ENCODE measurements at places on chromosomes 6 and 20.

DNA sequence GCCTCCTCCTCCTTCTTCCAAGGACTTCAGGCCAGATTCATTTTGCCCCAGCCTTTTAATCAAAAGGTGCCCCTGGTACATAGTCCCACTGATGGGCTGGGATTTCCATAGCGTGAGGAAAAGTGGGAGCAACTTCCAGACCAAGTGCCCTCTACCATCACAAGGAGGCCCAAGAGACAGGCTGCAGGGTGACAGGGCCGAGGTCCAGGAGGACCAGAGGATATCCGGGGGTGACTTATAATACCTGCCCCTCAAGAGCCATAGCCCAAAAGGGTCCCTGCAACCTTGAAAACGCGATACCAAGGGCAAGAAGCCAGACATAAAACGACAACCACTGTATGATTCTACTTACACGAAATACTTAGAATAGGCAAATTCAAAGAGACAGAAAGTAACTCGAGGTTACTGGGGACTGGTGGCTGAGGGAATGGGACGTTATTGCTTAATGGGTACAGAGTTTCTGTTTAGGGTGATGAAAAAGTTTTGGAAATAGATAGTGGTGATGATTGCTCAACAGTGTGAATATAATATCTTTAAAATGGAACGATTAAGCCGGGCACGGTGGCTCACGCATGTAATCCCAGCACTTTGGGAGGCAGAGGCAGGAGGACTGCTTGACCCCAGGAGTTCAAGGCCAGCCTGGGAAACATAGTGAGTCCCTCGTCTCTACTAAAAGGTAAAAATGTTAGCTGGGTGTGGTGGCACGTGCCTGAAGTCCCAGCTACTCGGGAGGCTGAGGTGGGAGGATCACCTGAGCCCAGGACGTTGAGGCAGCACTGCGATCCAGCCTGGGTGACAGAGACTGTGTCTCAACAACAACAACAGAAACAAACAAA lies 71.9 kb downstream of the NOL4L start:
- DNase-seq: no peak

GRCh38 chr20:20495729-20496503 lies 128.0 kb downstream of the INSM1 start:
- DNase-seq: no peak

- no peak for DNase-seq
These were observed 246.1 kb downstream of the LY86 start for GRCh38 chr6:6834356-6835222.

DNA sequence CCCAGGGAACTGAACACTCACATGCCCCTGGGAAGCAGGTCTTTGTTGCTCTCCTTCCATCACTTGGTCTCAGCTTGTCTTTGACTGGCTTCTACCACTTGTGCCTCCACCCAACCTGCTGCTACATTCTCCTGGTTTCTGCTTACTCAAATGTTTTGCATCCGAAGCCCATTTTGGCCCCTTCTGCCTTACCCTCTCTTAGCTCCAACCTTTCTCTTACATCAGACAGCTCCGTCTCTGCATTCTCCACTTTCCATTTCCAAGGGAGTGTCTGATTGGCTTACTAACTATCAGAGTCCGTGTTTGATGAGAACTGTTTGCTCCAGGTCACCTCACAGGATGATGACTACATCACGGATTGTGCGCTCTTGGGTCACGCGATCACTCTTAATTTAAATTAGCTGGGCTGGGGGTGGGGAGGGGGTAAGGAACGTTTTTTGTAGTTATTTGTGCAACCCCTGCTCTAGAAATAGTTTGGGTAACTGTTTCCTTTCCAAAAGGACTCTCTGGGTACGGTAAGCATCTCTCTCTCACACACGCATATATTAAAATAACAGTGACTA lies 844 bp upstream of the ABRACL start:
- DNase-seq: peak; percentile 42

DNA sequence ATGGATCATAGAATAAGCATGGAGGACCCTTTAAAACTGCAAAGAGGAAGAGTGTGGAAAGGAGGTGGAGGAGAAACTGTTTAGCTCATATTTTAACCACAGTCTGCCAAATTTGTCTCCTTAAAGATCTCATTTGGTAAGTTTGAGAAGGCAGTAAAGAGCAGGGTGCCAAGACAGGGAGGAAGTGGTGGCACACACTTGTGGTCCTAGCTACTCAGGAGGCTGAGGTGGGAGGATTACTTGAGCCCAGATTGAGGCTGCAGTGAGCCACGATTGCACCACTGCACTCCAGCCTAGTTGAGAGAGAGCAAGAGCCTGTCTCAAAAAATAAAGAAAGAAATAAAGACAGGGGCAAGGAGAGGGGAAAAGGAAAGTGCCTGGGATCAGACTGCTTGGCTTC lies 16.8 kb upstream of the DCBLD1 start:
- no peak for DNase-seq

- no peak for DNase-seq
These were observed 2.2 kb downstream of the CCN2 start for GRCh38 chr6:131948692-131949619.

DNA sequence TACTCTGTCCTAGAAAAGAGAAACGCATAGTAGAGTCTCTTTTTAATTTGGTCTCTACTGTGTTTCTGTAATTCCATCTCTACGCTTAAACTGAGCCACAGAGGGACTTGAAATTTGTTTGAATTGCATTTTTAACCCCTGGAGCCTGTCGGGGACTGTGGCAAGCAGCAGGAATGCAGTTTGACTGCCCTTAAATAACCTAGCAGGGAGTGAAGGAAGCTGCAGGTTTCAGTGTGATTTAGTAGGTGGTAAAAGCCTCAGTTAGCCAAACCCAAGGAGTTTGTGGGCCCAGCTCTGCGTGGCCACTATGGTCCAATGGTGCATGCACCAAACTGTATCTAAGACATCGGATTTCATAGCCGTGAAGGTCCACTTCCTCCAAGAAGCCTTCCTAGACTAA lies 70.3 kb upstream of the MC3R start:
- DNase-seq: no peak

DNA sequence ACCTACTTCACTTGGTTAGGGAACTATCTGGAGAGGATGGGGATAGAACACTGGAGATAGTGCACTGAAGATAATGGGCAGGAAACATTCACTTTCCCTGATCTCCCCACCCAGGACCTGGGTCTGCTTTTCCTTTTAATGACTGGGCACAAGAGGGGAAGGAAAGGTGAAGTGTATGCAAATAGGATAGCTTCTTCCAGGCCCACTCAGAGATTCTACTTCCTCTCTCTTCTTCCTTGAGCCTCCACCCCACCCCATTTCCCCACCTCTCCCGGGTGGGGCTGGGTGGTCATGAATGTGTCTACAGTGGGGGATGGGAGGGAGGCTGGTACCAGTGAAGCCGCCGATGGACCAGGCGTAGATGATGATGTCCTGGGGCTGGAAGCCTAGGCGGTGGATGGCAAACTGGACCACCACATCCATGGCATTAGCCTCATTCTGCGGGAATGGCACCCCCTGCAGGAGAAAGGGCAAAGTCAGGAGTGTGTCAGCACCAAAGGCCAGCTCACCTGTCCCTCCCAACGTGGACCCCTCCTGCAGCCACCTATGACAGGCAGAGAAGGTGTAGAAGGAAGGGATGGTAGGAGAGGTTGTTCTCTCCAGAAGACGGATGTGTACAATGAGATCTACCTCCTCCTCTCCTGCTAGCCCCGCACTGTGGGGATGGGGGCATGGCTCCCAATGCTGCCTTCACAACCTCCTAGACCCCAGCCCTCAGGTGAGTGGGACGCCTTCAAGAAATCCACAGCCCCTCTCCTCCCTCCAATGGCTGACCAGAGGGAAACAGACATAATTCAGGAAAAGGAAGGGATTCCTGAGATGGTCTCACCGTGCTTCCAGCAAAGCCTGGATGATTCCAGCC lies 8.6 kb upstream of the LY6G5C start:
- DNase-seq: peak; percentile 29

GRCh38 chr20:49236301-49236700 lies 17.1 kb downstream of the DDX27 start:
- no peak for DNase-seq

DNA sequence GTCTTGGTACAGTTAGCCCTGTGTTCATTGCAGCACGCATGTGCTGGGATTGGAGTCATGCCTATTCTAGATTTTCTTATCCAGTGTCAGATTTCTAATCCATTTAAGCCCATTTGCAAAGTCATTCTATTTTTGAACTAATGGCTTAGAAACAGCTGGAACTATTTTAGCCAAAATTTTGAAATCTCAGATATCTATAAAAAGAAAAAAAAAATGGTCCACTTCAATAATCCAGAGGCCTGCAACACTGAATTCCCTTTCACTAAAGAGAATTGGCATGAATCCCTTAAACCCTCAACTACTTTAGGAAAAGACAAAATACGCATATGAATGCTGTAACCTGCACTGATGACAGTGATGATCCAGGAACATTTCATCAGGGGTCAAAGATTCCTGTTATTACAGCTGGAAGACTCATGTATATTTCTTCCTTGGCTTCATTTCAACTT lies 1.5 kb downstream of the COL21A1 start:
- DNase-seq: no peak

DNA sequence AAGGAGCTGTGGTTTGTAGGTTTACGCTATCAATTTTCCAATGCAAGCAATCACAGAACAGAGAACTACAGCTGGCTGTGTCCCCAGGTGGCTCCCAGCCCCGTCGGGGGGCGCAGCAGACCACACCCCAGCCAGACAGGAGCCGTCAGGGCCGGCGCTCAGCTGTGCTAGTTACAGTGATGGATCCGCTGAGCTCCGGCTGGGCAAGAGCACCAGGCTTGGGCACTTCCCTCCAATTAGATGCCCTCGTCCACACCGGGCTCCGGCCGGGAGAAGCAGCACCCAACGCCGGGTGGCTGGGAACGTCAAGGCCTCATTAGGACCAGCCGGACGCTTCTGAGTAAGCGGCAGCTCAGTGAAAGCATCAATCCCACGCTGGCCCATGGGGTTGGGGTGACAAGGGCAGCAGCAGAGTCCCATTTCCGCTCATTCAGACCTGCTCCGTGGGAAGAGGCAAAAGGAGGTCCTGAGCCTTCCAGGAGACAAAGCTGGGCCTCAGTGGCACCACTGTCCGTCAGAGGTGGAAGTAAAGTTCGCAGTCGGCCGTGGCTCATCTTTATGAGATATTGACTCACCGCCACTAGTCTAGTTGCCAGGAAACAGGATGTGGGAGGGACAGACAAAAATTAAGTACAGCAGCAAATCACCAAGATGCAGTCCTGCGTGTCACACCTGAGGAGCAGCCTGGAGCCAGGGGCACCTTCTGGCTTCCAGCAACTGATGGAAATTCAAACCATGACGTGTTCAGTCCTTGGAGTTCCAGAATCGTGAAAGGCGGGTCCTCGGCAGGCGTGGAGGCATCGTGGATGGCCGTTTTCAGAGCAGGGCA lies 164.1 kb downstream of the TAF4 start:
- no peak for DNase-seq

DNA sequence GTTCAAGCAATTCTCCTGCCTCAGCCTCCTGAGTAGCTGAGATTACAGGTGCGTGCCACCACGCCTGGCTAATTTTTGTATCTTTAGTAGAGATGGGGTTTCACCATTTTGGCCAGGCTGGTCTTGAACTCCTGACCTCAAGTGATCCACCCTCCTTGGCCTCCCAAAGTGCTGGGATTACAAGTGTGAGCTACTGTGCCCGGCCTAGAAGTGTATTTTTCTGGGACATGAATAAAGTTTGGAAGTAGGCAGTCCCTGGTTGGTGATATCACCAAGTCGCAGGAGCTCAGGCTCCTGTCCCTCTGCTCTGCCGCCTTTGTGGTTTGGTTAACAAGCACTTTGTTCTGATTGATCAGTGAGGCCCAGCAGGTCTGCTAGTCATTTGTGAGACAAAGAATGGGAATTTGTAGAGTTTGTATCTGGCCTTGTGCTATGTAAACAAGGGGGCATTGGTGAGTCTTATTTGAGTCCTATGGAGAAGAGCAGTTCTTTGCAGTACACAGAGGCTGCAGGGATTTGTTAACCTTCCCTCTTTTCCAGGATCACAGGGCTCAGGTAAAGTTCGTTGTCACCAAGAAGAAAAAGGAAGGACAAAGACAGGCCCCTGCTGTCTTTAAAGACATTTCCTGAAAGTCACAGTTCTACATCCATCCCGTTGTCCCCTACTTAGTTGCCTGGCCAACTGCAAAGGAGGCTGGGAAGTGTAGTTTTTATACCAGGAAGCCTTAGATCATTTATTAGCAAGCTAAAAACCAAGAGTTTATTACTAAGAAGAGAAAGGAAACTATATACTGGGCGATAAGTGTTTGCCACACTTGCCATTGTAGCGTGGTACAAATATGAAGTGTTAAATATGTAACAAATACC lies 13.1 kb downstream of the MTHFD1L start:
- DNase-seq: no peak

DNA sequence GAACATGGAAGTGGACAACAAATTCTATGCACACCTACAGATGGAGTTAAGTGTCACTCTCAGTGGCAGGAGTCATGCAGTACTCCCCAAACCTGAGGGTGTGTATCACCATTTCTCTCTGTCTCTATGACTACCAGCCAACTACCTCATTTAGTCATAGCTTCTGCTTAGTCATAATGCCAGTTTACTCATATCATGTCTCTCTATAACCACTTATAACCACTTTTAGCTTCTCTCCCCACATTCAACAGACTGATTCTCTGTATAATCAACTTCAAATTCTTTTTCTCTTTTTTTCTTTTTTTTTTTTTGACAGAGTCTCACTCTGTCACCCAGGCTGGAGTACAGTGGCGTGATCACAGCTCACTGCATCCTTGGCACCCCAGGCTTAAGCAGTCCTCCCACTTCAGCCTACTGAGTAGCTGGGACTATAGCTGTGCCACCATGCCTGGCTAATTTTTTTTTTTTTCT lies 13.8 kb upstream of the GTF3C6 start:
- no peak for DNase-seq

- DNase-seq: no peak
These were observed 171.3 kb downstream of the TPBG start for GRCh38 chr6:82534876-82535275.

DNA sequence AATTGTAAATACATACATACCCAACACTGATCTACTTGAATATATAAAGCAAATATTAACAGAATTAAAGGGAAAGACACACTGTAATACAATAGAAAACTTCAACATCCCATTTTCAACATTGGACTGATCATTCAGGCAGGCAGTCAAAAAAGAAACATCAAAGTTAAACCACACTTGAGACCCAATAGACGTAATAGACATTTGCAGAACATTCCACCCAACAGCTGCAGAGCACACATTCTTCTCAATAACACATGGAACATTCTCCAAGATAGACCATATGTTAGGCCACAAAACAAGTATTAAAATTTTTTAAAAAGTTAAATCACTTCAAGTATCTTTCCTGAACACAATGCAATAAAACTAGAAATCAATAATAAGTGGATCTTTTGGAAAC lies 698.2 kb downstream of the COL12A1 start:
- no peak for DNase-seq

GRCh38 chr20:19969507-19970255 lies 47.5 kb upstream of the NAA20 start:
- no peak for DNase-seq

GRCh38 chr6:27720607-27721580 lies 191.3 kb downstream of the OR2B2 start:
- no peak for DNase-seq

- no peak for DNase-seq
These were observed 58.6 kb upstream of the ZNF217 start for GRCh38 chr20:53652090-53652858.

Measured in CD8-positive, alpha-beta T cell (primary cell).